ENCODE measurements at places on chromosomes 2 and 18.

DNA sequence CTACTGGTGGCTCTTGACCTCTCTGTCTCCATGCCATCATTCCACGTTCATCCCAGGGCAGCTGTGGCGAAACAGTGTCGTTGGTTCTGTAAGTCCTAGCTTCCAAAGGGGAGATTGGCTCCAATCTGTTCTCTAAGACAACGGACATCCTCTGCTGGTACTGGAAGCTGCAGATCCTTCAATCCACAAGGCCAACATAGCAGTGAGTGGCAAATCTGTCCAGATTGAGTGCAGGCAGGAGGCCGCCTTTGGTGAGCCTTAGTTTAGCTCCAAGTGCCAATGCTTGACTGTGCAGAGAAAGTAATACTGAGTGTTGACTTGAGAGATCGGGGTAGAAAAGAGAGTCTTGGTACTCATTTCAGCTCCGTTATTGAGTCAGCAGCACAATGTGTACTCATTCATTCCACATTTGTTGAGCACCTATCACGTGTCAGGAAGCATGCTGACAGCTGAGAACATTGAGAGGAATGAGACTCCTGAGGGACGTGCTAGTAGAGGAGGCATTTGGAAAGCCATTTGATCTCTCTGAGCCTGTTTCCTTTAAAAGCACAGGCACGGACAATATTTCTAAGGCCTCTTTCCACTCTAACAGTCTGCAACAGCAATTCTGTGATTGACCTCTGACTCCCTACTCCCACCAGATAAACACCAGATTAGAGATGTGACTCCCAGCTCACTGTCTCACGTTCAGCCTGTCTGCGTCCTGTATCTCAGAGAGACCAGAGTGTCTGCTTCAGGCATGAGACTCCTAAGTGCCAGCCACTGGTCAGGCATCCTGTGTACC lies 306.0 kb downstream of the CLIP4 start:
- no peak for DNase-seq

DNA sequence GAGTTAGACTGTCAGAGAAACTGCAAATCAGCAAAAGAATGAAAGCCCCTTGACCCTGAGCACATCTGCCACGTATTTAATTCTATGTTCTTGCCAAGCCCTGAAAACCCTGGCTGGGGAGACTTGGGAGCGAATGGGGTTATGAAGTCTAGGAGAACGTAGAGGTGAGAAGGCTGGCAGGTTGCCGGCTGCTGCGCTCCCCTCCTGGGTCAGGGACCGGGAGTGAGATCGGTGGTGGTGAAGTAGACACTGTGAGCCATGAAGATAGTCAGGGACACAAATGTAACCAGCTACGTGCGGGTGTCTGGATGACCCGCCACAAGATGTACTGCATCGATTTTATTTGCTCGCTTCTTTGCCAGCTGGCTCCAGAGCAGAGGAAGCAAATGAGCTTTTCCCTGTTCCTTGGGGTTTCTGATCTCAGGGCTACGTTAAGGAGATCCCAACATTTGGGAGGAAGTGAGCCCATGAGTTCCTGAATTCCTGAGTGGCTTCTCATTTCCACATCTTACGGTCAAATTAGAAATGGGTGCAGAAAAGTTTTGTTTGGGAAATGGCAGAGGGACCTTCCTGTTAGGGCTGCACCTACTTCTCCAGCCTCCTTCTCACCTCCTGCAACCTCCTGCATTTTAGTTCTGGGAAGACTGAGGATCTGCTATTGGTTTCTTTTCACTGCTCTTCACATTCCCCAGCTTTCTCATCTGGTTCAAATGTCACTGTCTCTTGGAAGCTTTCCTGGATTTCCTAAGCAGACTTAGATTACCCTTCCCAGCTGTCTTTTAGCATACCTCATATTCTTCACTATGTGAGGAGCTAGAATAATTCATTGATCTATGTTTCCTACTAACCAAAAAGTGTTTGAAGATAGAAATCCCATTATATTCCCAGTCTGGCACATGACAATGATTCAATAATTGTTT lies 360.6 kb downstream of the ZNF521 start:
- DNase-seq, result no peak

DNA sequence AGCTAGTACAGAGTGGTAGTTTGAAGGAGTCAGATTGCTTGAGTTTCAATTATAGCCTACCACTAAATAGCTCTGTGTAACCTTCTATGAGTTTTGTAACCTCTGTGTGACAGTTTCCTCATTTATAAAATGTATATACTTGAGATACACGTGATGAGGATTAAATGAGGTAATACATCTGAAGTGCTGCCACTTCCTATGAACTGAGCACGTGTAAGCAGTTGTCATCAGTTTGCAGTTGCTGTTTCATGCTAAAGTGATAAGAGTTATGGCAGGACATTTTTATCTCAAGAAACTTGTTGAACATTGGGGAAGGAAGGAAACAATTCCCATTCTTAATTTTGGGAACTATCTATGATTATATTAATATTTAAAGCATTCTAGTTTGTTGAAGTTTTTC lies 38.5 kb downstream of the CARF start:
- peak; percentile 88 for DNase-seq

GRCh38 chr2:54497763-54498680 lies 41.9 kb downstream of the SPTBN1 start:
- no peak for DNase-seq

GRCh38 chr18:74288730-74289129 lies 3.0 kb downstream of the CYB5A start:
- DNase-seq, result no peak

DNA sequence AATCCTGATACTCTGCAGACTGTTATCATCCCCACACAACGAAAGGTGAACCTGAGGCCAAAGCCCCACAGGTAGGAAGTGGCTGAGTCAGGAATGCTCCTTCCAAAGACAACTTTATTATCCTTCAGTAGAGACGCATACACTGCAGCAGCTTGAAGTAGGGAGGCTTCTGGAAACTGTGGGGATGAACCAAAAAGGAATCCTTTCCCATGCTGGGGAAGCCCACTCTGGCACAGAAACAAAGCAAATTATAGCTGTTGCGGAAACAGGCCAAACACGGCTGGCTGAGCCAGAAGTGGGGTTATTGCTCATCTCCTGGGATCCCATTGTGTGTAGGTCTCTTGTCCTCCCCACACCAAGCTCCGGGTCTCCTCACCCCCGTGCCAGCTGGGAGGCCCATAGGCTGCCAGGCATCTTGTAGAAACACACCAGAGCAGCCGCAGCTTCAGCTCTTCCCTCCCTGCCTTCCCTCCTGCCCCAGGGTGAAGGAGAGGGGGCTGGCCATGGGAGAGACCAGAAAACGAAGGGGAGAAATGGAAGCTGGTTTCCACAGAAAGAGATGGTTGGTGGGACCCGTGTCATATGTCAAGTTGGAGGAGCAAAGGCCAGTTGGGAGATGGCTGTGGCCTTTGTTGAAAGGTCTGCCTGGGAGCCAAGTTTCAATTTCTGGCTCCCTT lies 176.9 kb upstream of the NABP1 start:
- no peak for DNase-seq

- DNase-seq, result no peak
Measured at GRCh38 chr2:100643906-100644501, 81.2 kb downstream of the PDCL3 start.

GRCh38 chr2:60316381-60317033 lies 236.9 kb downstream of the BCL11A start:
- no peak for DNase-seq

- DNase-seq, result no peak
Measured at GRCh38 chr2:42906111-42906556, 113.8 kb upstream of the HAAO start.

DNA sequence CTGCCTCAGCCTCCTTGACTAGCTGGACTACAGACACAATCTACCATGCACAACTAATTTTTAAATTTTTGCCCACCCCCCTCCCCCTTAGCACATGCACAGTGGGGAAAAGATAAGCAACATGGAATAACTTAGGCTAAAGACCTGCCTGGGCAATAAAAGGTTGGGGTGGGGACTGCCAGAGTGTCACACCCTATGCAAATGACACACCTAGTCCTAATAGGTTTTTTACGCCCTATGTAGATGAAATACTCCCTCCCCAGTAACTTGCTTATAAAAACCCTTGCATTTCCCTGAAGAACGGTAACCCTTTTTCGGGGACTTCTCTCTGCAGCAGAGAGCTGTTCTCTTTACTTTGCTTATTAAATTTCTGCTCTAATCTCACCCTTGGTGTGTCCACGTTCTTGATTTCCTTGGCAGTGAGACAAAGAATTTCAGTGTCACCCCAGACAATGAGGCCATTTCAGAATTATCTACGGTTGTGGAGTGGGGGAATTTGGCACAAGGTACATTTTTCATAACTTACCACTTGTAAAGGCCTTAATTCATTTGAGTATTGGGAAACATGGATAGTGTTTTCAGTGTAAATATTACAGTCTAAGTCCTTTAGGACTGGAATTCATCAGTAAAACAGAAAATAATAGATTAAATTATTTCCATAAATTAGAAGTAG lies 109.2 kb downstream of the NOL4 start:
- DNase-seq, result no peak

- no peak for DNase-seq
Measured at GRCh38 chr2:45651415-45652089, at the start of gene PRKCE. Gene PRKCE (plus strand): TSS chr2:45651675.

GRCh38 chr2:48007699-48008268 lies 101.5 kb upstream of the FBXO11 start:
- no peak for DNase-seq

DNA sequence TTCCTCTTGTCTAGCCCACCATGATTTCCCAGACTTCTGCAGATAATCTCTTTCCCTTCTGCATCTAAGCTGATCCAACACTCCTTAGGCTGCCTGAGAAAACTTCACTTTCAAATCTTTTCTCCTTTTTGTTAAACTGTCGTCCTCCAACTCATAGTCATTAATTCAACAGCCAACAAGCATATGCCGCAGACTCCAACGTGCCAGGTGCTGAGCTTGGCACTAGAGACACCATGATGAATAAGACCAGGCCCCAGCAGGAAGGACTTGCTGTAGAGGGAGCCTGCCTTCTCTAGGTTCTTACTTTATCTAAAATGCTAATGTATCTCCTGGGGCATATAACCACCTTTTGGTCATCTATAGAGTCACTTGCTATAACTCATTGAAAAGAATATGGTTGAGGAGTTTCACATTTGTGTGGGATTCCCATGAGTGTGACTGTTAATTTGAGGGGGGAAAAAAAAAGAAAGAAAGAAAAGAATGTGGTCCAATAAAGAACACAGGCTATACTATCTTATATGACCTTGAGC lies 51.0 kb downstream of the ANKRD44 start:
- DNase-seq, result no peak

DNA sequence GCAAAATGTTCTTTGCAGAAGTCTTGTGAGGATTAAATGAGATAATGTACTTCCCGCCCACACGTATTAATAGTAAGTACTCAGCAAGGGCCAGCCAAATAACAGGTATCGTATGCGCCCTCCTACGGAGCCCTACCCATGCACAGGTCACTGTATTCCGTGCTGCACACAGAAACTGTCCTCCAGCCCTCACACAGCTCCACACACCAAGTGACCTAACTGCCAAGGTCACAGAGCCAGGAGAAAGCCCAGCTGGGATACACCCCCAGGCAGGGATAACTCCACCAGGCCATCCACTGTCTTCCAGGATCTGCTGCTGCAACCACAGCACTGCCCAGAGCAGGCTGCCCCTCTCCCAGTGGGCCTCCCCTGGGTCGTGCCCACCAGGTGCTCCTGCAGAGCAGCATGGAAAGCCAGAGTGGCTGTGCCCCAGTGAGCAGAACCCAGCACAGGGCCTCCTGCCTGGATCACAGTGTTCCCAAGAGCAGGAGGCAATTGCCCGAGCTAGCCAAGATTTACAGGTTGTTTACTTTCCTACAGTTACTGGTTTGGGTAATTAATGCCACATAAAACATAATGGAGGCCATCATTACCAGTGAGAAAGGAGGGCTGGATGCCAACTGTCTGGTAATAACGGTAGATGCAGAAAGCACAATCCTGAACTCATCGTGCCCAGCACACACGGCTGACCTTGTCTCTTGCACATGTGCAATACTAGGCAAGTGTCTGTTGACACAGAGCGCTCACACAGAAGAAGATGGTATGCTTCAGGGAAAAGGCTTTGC lies 24.4 kb downstream of the TFCP2L1 start:
- DNase-seq, result no peak

- DNase-seq, result no peak
Measured at GRCh38 chr18:45764000-45764686, 40.2 kb downstream of the SLC14A1 start.

GRCh38 chr2:239202343-239202742 lies 198.5 kb downstream of the HDAC4 start:
- no peak for DNase-seq

DNA sequence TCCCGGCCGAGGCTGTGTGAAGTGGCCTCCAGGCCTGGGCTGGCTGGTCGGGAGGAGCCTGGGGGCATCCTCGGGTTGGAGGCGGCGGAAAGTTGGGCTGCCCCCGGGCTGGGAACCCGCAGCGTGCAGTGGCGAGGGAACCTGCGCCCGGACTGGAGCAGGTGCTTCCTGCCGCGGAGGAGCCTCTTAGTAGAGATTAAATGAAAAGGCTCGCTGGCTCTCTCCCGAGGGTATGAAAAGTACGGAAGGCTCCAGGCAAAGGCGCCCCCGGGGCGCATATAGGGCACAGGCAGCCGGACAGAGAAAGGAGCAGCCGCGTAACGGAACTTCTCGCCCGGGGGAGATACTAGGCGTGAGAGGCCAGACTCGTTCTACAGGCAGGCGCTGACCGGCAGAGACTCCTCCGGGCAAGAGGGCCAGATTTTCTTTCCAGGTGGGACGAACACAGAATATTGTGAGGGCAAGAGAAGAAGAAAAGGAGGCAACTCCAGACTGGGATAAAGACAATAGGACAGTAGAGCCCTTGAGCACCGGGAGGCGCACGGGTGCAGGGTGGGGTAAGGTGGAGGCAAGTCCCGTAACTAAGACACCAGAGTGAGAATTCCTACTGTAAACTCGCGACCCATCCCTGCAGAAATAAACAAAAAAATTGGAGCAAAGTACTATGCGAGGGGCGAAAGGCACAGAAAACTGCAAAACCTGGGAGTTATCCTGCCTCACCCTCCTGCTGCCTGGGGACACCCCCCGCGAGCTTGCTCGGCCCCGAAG lies 816 bp downstream of the CDH2 start:
- no peak for DNase-seq

DNA sequence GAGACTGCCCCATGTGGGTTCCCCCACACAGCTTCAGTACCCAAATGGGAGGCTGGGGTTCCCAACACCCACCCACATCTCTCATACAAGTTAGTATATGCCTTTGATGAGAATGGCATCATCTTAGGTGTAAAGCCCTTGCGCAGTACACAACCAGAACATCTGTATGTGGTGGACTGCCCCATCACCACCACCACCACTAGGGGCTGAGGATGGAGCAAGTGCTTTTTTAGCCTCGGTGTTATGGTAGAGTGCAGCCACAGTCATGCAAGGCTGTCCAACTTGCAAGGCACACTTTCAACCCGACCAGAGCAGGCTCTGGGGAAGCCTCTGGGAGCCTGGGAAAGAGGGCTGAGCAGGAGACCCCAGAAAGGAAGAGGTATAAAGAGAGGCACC lies 241.2 kb downstream of the TFCP2L1 start:
- no peak for DNase-seq

- no peak for DNase-seq
Measured at GRCh38 chr2:219220652-219221402, 2.1 kb upstream of the ABCB6 start.

DNA sequence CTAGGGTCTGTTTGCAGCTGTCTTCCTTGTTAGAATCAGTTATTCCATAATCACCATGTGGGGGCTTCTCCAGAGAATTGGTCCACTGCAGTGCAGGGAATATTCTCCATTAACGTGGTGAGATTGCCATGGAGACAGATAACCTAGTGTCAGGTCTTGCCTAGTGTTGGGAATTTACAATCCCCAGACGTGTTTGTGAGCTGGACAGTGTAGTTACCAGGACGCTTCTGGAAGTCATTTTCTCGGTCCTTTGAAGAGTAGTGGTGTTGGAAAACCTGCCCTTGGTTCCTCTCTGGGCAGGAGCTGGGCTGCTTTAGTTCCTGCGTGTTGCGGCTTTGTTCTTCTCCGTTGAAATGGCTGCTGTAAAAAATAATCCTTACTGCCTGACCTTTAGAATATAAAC lies 68.8 kb upstream of the LYPD6B start:
- DNase-seq, result no peak
